ENCODE measurements at places on chromosomes 5 and 9.

DNA sequence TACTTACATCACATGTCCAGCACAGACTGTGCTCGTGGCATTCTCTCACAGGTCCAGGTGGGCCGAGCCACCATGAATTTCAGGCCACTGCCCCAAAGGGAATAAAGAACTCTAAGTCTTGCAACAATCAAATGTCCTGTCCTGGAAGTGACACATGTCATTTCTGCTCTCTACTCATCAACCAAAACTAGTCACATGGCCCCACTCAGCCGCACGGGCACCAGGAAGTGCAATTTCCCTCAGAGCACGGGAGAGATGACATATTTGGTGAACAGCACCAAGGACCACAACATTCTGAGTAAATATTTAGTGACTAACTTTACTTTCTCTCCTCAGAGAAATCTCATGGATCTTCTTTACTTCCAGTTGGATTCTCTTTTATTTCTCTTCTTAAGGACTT is 131.1 kb upstream of the TUT7 start:
- no peak for DNase-seq

- DNase-seq = no peak
These were observed 23.0 kb downstream of the ZNF474 start for GRCh38 chr5:122152266-122152900.

- DNase-seq = no peak
These were observed 36.2 kb upstream of the IFNK start for GRCh38 chr9:27487927-27488326.

GRCh38 chr9:81461196-81461595 is 228.2 kb downstream of the TLE1 start:
- DNase-seq = no peak

DNA sequence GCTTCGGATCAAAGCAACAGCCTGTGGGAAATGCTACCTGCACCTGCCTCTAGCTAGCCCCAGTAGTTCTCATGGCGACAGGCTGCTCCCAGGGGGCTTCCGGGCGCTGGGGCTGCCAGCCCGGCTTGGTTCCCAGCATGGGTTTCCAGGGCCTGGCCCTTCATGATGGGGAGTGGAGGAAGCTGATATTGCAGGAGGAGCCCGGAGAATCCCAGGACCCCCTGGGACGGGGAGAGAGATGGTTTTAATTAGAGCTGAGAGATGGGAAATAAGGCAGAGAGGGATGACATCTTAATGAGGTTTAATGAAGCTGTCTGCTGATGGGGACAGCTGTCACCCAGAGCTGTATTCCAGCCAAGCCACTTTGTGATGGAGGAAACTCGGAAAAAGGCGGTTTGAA is 78.6 kb downstream of the CFAP77 start:
- DNase-seq = no peak

DNA sequence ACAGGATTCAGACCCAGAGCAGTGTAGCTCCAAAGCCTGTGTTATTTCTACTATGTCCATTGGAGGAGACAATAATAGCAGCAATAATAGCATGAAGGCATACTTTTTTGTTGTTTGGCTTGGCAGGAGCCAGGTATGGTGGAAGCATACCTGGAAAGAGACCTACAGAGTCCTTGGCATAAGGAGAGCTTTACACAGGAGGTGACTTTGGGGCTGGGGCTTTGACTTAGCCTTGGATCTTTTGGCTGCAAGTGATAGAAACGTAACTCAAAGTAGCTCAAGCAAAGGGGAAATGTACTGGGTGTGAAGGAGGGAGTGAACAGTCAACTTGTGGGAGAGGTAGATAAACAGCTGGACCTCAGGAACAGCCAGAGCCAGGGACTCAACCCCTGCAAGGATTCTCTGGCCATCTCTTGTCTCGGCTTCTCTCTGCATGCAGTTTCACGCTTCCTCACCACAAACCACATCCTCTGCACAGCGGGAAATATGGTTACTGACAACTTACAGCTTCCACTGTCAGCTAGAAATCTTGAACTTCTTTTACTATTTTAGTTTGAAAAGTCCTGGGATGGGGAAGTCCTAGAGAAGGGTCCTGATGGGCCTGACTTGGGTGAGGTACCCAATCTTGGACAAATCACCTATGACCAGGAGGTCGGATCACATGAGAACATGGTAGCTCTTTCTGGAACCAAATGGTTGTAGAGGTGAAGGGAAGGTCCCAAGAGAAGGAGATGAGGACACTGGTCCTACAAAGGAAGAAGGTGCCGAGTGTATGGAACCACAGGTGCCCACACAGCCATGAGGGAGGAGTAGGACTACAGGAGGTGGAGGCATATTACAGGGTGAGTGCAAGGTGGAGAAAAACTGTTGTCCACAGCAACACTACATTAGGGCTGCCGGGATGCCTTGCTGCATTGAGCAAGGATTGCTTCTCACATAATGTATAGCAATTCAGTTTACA is 47.0 kb upstream of the TGFBR1 start:
- DNase-seq = no peak

- peak; percentile 78 for DNase-seq
These were observed 32.2 kb downstream of the ANXA2R start for GRCh38 chr5:43007911-43008362.

DNA sequence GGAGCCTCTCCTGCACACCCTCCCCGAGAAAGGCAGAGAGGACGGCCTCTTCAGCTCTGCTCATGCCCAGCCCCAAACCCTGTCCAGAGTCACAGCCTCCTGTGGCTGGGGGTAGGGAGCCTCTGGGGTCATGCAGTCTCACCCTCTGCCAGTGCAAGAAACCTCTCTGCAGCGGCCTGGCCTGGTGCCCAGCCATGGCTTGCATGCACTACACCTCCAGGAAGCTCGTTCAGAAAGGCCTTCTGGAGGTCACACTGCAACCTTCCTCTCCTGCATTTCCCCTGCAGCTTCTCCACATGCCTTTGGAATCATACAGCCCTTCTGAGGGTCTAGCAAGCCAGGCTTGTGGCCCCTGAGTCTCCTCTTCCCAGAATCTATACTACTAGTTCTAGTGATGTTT is 17.9 kb downstream of the CSF1R start:
- DNase-seq = peak; percentile 53

GRCh38 chr5:176619203-176619568 is 9.2 kb upstream of the GPRIN1 start:
- DNase-seq = no peak

- DNase-seq = no peak
These were observed 109.9 kb downstream of the PHF2 start for GRCh38 chr9:93686127-93686879.

DNA sequence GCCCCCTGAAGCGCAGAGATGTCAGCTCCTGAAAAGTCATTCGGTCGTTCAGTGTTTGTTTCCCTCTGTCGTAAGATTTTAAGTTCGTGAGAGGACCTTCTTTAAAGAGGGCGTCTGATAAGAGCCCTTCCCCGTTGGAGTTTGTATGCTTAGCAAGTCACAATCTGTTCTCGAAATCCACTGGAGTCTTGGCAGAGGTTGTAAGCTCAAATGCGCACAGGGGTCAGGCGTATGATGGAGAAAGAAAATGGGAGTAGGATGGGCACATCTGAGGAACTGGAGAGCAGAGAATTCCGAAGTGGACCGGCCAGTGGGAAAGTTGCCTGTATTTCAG is 710 bp downstream of the HSD17B4 start:
- no peak for DNase-seq

GRCh38 chr9:134693641-134694367 is 52.2 kb downstream of the COL5A1 start:
- DNase-seq = peak; percentile 56

- DNase-seq = no peak
These were observed 66.4 kb upstream of the FER start for GRCh38 chr5:108681079-108681921.

- peak; percentile 27 for DNase-seq
These were observed 43.4 kb upstream of the SH3PXD2B start for GRCh38 chr5:172497591-172498255.

DNA sequence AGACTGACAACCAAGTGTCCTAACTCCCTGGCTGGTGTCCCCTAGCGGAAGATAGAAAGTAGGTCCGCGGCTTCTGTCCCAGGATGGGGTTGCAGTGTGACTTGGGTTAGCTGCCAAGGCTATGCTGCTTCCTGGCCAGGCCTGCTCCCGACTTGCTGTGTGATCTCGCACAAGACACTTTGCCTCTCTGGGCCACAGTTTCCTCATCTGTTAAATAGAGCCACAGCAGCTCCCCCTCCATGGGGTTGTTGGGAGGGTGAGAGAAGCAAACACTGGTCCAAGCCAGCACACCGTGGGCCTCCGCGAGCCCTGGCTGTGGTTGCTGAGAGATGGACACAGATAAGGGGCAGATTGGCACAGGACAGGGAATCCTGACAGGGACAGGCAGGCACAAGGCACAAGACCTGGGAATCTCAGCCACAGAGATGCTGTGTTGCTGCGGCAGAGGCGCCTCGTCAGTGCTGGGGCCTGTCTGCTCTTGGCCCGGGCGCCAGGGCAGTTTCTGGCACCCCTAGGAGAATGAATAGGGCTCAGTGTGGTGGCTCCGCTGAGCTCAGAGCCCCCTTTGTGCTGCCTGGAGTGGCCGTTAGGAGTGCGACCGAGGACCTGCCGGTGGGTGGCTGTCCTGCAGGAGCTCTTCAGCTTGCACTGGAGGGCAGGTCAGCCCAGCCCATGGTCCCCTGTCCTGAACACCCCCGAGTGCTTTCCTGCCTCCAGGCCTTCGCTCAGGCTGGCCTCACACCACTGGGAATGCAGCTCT is 1.8 kb upstream of the SH2D3C start:
- DNase-seq = no peak

GRCh38 chr5:127203818-127204217 is 86.8 kb upstream of the MEGF10 start:
- DNase-seq = no peak
